NCI-H82 (cell line): ENCODE measurements at places on chromosomes 1 and 21.

- DNase-seq, result no peak
These were observed 560.5 kb downstream of the KIF26B start for GRCh38 chr1:245715291-245715701.

- DNase-seq, result no peak
These were observed 21.9 kb downstream of the NFIA start for GRCh38 chr1:61104220-61104671.

DNA sequence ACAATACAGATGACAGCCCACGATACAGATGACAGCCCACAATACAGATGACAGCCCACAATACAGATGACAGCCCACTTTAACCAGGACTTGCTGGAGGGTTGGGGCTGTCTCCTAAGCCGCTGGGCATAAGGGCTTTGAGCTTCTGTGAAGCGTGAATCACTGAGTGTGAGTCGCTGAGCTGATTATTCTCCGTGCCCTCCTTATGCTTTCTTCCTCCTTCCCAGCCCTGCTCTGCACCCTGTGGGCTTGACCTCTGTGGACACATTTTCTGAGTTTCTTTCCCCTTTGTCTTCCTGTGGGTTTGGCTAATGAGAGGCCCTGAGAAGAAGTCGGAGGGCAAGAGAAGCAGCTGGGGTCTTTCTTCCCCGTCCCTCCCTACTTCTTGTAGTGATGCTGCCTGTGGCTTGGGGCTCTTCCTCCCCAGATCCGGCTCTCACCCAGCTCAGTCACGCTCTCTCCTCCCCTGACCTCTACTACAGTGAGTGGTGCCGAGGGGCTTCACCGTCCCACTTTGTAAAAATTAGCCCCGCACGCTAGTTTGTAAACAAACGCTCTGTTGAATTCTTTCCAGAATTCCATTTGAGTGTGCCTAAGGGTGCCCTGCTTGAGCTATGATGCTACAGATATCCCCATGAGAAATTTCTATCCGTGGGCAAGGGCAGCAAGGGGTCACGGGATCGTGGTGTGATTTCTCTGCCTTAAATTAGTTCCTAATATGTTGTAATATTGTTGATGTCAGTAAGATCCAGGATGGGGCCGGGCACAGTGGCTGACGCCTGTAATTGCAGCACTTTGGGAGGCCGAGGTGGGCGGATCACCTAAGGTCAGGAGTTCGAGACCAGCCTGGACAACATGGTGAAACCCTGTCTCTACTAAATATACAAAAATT, 46.4 kb upstream of the SOD1 start:
- DNase-seq, result peak; percentile 72

GRCh38 chr1:16067127-16067768, 6.2 kb downstream of the FAM131C start:
- DNase-seq, result peak; percentile 43

GRCh38 chr1:205317311-205317917, 4.1 kb downstream of the NUAK2 start:
- peak; percentile 66 for DNase-seq

DNA sequence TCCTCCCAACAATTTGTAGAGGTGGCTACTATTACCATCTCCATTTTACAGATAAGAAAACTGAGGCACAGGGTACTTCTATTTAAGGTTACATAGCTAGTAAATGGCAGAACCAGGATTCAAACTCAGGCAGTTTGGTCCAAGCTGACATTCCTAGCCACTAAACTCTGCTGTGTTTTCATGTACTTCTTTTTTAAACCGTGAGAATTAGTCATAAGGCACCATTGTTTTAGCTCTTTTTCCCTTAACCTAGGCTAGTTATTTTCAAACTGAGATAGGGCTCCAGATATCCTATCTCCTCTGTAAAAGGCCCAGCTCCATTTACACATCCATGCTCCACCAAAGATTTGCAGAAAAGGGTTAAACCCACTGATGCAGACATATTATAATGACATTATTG, 92.9 kb downstream of the PTPN14 start:
- no peak for DNase-seq

DNA sequence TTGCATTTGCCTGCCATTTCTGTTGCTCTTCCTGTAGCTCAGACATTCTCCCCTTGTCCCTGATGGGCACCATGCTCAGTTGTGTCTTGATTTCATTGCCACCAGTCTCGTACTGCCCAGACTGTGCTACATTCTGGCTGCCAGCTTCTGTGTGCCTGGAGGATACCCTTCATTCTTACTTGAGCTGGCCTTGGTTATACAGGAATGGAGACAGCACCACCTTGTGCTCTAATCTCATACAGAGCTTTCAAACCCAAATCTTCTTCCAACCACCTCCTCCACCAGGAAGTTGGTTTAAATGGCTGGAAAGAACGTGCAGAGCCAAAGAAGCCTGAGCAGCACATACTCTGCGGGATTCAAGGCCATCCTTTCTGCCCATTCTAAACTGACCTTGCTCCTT, 165.3 kb downstream of the SLC35F3 start:
- DNase-seq, result peak; percentile 38

- DNase-seq, result peak; percentile 39
These were observed 729 bp downstream of the NADK start for GRCh38 chr1:1777583-1777899.
